ENCODE measurements at places on chromosomes 11 and 22.

DNA sequence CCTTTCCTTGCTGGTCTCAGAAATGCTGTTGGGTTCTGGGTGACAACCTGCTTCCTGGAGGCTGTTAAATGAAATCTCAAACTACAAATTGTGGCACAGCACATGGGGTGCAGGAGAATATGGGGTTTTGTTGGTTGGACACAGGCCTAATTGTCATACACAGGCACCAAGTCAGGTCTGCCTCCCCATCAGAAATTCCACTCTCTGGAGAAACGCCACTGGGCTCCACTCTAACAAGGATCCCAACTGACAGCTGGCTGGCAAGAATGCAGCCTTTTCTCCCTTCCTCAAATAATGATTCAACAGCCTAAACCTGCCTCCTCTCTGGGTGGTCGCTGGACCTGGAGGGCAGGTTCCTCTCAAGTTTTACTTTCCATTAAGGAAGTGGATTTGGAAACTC is 177.8 kb upstream of the NARS2 start:
- DNase-seq: no peak

DNA sequence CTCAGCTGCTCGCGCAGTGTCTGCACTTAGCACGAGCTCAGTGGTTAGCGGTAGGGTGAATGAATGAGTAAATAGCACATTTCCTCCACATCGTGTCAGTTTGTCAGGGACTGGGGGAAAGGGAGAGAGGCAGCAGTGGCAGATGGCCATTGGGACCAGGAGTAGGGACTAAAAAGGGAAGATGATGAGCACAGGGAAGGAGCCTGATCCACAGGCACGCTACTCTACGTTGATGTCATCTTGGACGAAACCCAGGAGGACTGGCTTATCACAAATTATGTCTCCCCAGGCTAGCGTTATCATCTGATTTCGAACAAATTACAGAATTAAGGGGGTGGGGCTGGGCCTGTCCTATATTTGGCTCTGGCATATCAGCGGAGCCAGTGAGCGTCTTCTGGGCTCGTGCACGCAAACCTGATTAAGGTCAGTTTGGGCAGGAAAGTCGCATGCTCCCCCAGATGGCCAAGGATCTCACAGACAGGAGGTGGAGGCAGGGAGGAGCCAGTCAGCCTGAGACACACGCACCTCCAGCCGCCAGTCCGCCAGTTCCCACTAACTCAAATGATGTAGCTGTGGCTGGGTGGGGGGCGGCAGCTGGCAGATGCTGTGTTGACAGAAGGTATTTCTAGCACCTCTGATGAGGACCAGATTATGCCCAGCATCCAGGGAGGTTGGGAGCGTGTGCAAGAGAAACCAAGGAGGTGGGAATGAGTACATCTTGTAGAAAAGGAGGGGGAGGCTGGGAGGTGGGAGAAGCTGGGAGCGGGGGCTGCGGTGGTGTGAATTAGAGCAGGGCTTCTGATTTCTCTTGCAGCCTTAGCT is 97.4 kb upstream of the PRDM11 start:
- no peak for DNase-seq

- DNase-seq: no peak
Observed at GRCh38 chr11:70547821-70548670, 149.7 kb downstream of the CTTN start.

GRCh38 chr22:20591660-20592310 is 84.4 kb downstream of the MED15 start:
- no peak for DNase-seq

DNA sequence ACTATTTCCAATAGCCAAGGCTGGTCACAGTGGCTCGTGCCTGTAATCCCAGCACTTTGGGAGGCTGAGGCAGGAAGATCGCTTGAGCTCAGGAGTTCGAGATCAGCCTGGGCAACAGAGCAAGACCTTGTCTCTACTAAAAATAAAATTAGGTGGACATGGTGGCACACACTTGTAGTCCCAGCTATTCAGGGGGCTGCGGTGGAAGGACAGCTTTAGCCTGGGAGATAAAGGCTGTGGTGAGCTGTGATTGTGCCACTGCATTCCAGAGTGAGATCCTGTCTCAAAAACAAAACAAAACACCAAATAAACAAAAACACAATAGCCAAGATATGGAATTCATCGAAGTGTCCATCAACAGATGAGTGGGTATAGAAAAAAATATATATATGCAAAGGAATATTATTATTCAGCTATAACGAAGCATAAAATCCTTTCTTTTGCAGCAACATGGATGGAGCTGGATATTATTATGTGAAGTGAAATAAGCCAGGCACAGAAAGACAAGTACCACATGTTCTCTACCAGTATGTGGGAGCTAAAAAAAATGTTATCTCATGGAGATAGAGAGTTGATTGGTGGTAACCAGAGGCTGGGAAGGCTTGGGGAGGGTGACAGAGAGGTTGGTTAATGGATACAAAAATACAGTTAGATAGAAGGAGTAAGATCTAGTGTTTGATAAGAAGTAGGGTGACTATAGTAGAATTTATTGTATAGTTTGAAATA is 22.6 kb upstream of the DLAT start:
- DNase-seq: no peak

DNA sequence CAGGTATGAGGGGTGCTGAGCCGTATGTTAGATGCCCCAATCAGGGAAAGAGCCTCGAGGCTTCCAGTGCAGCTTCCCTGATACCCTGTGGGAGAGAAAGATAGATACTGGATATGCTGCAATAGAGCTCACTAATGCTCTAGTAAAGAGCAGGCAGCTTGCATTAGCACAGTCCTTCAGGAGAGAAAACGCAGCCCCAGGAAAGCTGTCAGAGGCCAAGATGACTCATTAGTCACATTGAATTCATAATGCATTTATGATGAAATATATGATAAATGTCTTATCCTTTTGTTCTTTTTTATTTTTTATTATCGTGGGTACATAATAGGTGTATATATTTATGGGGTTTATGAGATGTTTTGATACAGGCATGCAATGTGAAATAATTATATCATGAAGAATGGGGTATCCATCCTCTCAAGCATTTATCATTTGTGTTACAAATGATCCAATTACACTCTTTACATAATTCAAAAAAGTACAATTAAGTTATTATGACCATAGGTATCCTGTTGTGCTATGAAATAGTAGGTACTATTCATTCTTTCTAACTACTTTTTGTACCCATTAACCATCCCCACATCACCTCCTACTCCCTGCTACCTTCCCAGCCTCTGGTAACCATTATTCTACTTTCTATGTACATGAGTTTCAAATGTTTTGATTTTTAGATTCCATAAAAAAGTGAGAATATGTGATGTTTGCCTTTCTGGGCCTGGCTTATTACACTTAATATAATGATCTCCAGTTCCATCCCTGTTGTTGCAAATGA is 94.5 kb upstream of the TOP3B start:
- no peak for DNase-seq

DNA sequence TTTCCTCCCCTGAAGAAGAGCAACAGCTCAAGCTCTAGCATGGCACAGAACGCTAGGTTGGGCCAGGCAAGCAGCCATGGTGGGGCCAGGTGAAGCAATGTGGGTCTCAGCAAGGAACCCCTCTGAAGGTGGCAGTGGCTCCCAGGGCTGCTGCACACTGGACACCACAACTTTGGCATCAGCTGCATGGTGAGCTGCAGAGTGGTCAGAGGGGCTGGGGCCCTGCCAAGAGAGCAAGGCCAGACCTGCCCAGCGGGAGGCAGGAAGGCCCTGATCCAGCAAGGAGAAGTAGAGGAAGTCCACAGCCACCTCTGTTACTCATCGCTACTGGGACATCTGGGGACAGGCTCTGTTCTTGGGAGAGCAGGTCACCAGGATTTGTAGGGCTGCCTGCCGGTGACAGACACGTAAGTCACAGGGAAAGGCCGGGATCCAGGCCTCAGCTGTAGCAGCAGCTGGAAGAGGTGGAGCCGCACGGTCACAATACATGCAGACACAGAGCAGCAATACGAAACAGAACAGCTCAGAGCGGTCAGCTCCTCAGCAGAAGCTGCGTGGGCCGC is 12.4 kb downstream of the CYB561A3 start:
- DNase-seq: no peak

All from HL-60 (cell line).